NCI-H187 treated with DMSO at 0.1 percent for 48 hours (cell line): ENCODE measurements at places on chromosomes 3 and 15.

GRCh38 chr3:49683162-49683561 is 6.1 kb downstream of the MST1 start:
- DNase-seq, result no peak

DNA sequence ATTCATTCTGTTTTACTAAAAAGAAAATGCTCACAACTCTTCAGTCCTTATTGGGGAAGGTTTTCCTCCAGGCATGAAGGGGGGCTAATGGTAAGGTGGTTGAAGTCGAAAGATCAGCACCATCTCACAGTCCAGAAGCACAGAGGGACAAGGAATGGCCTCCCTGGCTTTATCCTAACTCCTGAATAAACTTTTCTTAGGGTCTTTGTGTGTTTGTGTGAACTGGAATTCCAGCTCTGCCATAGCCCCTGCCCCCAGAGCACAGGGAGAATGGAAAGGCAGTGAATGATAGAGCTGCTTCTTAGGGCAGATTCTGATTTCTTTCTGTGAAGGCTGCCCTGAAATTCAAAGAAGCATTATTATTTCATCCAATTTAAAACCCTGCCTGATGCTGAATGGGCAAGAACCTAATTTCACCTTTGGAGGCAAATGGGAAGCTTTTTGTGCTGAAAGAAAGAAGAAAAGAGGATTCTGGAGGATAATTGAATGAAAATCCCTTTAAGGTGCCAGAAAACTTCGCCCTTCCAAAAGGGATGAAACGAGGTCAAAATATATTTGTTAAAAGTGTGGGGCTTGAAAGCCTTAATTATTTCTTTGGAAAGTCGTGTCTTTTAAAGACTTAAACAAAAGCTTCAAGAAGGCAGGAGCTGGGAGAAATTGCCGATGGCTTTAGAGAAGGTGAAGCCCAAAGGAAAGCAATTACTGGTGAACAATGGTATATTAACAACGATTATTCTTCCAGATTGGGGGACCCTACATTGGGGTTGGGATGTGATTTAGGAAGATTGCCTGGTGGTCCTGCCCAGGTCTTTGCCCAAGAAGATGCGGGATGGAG is 259.9 kb upstream of the RGMA start:
- DNase-seq, result no peak

GRCh38 chr15:84740691-84741090 is 7.7 kb upstream of the ZNF592 start:
- no peak for DNase-seq

DNA sequence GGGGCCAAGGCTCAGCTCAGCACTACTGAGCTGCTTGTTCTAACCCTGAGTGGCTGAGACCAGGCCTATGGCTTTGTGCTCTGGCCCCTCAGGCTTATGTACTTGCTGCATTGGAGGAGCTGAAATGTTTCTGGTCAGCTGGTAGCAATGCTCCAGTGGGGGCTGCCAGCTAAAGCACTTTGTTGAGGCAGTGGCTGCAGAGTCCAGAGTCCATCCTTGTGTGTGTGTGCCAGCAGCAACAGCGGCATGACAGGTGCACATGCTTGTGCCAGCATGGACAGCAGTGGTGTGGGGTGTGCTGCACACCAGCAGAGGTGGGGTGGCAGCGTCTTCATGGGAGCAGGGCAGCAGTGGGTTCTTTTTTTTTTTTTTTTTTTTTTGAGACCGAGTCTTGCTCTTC is 169.1 kb downstream of the VPS8 start:
- DNase-seq, result no peak

GRCh38 chr3:193777524-193777923 is 184.5 kb downstream of the OPA1 start:
- no peak for DNase-seq

- no peak for DNase-seq
These were observed 79.5 kb upstream of the BLM start for GRCh38 chr15:90637693-90638092.

DNA sequence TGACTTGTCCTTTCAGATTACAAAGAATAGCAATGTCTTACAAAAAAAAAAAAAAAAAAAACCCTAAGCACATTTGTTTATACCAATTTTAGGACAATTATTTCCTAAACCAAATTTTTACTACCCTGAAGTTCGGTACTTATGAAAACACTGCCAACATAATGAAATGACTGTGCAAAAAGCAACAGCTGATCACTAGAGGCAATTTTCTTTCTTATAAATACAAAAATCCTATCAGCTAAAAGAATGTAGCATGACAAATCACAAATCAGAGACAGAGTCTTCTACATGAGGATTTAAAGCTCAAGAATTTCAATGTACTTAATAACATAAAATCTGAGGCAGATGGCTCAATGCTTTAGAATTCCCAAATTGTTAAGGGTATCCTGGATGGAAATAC is 191.8 kb downstream of the MAGI1 start:
- no peak for DNase-seq

DNA sequence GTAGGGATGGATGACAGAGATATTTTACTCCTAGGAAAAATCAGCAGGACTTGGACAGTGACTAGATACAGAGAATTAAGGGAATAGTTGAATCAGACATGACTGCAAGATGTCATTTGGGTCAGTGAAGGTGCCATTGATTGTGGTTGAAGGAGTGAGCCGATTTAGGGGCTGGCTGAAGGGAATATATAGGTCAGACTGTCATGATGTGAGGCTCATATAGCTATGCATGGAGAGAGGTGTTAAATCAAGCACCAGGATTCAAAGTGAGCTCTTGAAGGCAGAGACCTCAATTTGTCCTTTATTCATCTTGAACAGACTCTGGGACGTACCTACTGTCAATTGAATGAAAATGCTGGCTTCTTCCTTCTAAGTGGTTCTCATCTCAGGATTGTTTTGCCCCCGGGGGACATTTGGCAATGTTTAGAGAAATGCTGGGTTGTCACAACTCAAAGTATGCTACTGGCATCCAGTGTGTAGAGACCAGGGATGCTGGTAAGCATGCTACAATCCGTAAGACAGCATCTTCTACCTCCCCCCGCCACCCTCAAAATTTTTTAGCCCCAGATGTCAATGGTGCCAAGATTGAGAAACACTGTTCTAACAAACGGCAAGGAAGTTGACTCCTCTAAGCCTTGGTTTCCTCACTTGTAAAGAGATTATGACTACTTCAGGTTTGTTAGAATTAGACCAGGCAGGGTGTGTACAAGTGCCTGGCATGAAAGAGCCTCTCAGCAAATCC is 7.8 kb downstream of the ATP2C1 start:
- no peak for DNase-seq

DNA sequence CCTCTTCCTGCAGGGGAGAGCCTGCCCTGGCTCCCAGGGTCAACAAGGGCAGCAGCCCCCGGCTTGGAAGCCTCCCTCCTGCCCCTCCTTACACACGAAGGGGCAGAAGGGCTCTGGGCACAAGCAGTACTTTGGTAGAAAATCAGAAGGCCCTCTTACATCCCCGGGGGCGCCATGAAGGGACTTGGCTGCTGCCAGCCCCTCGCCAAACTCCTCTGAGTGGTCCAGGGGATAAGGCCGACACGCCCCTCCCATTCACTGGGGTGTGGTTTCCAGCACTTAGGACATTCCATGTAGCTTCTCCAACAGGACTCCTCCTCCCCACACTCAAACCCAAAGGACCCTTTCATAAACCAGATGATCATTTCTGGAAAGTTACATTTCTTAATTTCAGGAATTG is 1.2 kb upstream of the ST8SIA2 start:
- no peak for DNase-seq

DNA sequence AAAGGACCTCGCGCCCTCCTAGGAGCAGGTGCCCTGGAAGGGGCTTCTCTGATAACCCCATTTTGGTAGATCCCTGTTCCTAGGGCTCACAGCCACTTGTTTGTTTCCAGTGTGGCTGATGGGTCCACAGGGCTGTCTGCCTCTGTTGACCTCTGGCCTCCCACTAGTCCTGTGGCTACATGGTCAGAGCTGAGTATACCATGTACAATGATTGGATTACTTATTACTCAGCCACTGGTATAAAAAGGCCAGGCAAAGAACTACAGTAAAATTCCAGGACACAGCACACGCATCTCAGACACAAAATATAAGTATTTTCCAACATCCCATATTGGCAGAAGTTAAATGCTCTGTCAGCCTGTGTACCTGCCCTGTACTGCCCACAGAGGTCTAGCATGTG is 277.3 kb downstream of the GABRG3 start:
- no peak for DNase-seq

DNA sequence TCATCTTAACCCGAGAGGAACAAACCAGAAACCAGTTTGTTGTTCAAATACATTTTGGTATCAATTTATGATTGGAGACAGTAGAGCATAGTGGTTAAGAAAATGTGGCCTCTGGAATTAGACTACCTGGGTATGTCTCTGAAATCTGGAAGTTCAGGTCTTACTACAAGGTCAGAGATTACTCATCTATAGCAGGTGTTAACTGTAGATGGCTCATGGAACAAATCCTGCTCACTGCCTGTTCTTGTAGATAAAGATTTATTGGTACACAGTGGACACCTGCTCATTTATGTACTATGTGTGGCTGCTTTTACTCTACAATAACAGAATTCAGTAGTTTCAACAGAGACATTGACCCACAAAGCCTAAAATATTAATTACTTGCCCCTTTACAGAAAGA is 413.3 kb downstream of the CNTN6 start:
- DNase-seq, result no peak

DNA sequence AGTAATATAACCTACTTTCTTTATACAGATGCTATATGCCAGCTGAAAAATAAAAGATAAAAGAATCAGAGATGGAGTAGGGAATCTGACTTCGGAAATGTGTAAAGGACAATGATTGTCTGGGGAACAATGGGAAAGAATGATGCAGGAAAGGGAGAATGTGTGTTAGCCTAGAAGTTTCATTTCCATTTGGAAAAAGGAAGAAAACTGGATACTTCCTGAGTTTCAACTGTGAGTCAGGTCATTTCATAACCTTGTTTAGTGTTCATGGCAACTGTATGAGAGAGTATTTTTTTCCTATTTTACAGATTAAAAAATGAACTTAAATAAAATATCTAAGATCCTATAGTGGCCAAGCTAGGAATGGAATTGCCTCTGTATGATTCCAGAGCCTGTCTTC is 261.3 kb upstream of the NECTIN3 start:
- no peak for DNase-seq

- no peak for DNase-seq
These were observed 1.0 kb downstream of the ZFAND6 start for GRCh38 chr15:80060356-80061006.

- DNase-seq, result no peak
These were observed 123.8 kb upstream of the GOLIM4 start for GRCh38 chr3:168219530-168219929.

DNA sequence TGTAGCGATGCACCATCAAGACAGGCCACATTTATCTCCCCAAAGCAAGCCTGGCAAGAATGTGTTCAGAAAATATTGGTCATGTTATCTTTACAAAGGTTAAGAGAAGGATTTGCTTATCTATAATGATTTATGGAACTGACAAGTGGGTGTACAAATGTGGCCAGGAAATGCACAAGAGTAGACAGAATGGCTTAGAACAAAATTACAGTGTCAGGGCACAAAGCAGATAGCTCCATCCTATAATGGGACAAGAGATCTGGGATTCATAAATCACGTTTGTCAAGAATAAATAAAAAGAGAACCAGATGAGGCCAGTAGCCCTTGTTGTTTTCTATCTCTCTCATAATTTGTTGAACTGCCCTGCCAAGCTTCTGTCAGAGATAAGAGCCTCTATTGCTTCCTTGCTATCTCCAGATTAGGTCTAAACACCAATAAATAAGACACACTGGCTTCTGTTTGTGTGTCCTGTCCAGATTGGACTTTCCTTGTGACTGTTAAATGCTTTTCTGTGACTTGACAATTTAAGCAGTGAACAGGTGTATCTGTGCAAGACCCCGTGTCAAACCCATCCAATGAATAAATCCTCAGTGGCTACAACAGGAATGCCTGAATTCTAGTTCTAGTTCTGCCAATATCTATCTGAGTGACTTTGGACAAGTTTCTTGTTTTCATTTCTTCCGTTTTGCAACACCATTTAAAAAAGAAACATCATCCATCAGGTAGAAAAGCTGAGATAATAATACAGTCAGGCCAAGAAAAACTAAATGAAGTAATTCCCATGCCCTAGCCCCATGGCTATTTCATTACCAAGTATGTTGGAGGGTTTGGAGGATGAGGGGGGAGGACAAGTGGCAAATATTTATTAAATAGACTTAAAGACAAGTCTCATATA is 157.2 kb downstream of the DCLK3 start:
- DNase-seq, result peak; percentile 3

- no peak for DNase-seq
These were observed 418.6 kb upstream of the KCNMB2 start for GRCh38 chr3:178117641-178118040.

GRCh38 chr15:71484080-71484479 is 326.3 kb upstream of the NR2E3 start:
- DNase-seq, result no peak
